ENCODE measurements at places on chromosomes 7 and 10. TPM values are rescaled to one million over a fixed set of nuclear protein-coding genes. Genes with fewer than 3 reads are reported as not detected.

Gene LAMB1
- 1,014 TPM for total RNA-seq

Gene ANKRD2
- not detected for total RNA-seq

Gene RBM17
- total RNA-seq = 73.4 TPM

Gene OGDHL
- total RNA-seq = 1.7 TPM

Gene DIP2C
- 36.8 TPM for total RNA-seq

Gene GPR26
- not detected for total RNA-seq

Gene PDK4
- 0.56 TPM for total RNA-seq

GRCh38 chr7:40749877-40750276 lies 615.1 kb downstream of the SUGCT start:
- no peak for DNase-seq

- DNase-seq = no peak
Observed at GRCh38 chr7:107996072-107996882, 6.7 kb downstream of the LAMB1 start.

- DNase-seq = no peak
Observed at GRCh38 chr7:34219153-34219718, 313.9 kb downstream of the BMPER start.

- no peak for DNase-seq
Observed at GRCh38 chr7:123987445-123987844, 45.4 kb downstream of the TMEM229A start.

DNA sequence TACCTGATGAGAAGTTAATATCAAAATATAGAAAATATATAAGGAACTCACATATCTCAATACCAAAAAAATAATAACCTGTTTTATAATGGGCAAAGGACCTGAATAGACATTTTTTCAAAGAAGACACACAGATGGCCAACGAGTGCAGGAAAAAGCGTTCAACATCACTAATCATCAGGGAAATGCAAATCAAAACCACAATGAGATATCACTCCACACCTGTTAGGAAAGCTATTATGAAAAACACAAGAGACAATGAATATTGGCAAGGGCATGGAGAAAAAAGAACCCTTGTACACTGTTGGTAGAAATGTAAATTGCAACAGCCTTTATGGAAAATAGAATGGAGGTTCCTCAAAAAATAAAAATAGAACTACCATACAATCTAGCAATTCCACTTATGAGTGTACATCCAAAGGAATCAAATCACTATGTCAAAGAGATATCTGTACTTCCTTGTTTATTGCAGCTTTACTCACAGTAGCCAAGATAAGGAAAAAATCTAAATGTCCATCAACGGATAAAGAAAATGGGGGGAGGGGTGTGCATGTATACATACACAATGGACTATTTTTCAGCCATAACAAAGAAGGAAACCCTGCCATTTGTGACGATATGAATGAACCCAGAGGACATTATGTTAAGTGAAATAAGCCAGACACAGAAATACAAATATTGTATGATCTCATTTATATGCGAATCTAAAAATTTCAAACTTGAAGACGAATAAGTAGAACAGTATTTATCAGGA lies 3.6 kb upstream of the ALOX5 start:
- no peak for DNase-seq

DNA sequence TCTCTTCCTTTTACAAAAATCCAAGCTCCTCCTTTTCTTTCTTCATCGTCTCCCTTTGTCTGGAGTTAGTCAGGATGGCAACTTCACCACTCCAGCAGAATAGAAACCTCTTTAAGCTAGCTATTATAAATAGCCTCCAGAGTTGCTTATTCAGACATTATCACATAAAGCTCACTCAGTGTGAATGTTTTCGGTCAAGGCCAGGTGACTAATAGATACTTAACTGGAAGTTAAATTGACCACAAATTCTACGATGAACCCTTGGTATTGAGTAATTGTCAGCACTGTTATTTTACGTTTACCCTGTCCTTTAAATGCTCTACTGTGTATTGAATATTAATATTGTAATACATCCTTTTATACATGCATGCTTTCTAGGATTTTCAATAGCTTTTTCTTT lies 340.4 kb downstream of the OTUD1 start:
- no peak for DNase-seq

DNA sequence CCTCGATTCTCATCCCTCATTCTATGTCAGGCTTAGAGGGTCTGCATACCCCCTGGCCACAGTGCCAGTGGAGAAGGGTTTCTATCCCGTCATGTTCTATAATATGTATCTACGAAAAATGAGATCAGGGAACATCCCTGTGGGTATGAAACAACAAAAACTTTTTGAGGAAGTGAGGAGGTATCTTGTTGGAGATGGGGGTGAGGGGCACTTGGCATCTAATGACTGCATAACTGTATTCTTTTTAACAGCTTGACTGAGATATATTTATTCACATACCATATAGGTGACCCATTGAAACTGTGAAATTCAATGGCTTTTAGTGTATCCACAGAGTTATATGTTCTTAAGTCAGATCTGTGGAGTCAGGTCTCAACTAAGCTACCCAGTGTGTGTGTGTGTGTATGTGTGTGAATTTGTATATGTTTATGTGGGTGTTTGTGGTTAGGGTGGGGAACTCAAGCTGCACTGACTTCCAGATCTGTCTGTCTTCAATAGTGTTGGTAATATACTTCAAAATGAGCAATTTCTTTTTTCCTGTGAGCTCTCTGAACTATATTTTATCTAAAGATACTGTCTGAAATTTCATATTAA lies 528.9 kb downstream of the CNTNAP2 start:
- no peak for DNase-seq

GRCh38 chr10:112078003-112078402 lies 105.6 kb downstream of the GPAM start:
- DNase-seq = no peak

GRCh38 chr10:85012305-85012704 lies 683.9 kb downstream of the CCSER2 start:
- no peak for DNase-seq

Measured in osteocyte (in vitro differentiated cells).